Posterior vena cava (tissue), 2 donors: ENCODE measurements at places on chromosomes 7 and 10. TPM values are rescaled to one million over a fixed set of nuclear protein-coding genes. Genes with fewer than 3 reads are reported as not detected.

Gene NCF1
- 1.8 TPM for total RNA-seq

Gene C7orf57
- not detected for total RNA-seq

Gene ALOX5
- total RNA-seq = 20.1 TPM

Gene HOXA4
- 6.2 TPM for total RNA-seq

Gene RSU1
- total RNA-seq = 108 TPM

Gene PAX4
- total RNA-seq = not detected

Gene BAZ1B
- total RNA-seq = 50.6 TPM

Gene SHTN1
- 14.4 TPM for total RNA-seq

Gene ORAI2
- total RNA-seq = 17.5 TPM

Gene NUDT13
- 2.0 TPM for total RNA-seq

Gene NKX1-2
- total RNA-seq = not detected

Gene ASB15
- not detected for total RNA-seq
